ENCODE measurements at places on chromosomes 7 and 10.

DNA sequence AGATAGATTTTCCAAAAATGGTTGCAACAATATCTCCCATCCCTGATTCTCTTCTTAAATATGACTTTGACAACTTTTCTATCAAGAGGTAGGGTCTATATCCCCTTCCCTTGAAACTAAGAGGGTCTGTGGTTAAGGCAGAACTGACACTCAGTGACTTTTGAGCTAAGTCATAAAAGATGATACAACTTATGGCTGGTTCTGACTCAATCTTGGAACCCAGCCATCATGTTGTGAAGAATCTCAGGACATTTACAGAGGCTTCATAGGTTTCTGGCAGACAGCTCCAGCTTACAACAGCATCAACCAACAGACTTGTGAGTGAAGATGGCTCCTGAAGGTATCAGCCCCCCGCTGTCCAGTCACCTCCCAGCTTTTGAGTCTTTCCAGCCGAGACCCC is 203.5 kb downstream of the RNLS start:
- DNase-seq, result no peak

- no peak for DNase-seq
These were observed 19.4 kb downstream of the SHTN1 start for GRCh38 chr10:116985611-116986010.

DNA sequence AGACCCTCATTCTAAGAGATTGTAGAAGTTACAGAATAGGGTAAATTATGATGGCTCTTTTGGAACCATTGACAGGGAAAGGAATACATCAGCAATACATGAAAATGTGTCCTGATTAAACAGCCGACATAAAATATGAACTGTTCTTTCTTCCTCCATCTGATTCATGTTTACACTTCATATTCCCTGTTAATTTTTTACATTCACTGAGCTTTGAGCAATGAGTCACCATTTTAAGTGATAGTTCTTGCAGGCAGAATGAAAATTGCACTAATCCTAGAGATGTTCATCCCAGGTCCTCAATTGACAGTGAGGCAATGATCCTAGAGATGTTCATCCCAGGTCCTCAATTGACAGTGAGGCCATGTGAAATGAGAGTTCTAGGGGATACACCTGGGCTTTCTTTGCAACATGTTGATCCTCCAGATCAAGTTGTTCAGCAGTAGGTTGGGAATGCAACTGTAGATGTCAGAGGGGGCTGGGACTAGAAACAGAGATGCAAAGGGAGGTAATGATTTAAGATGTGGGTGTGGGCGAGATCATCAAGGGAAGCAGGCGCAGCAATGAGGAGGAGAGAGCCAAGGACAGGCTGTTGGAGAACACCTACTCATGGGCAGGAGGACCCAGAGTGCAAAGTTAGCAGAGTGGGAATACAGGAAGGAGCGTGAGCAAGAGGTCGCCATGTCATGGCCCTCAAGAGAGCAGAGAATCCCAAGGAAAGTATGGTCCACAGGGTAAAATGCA is 138.7 kb downstream of the ZNF365 start:
- DNase-seq, result no peak

- DNase-seq, result no peak
These were observed 355.1 kb downstream of the AUTS2 start for GRCh38 chr7:69953136-69954067.

DNA sequence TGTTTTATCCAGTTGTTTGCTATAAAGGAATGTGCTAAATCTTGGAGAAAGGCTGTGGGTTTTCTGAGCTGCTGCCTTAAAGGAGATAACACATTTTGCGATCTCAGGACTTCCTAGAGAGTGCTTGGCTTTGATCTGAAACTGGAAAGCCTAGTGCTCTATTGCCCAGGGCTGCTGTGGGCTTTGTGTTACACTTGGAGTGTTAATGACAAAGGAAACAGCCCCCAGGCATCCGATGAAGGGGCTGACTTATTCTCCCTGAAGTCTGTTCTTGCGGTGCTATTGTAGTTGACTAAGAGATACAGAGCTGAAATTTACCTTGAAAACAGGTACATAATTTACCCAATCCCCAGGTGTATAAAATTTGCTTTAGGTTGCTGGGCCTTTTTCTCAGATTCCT is 74.5 kb downstream of the SND1 start:
- DNase-seq, result no peak

Measured in NCI-H1436 (cell line).